ENCODE measurements at places on chromosomes 4 and X. TPM values are rescaled to one million over a fixed set of nuclear protein-coding genes. Genes with fewer than 3 reads are reported as not detected.

DNA sequence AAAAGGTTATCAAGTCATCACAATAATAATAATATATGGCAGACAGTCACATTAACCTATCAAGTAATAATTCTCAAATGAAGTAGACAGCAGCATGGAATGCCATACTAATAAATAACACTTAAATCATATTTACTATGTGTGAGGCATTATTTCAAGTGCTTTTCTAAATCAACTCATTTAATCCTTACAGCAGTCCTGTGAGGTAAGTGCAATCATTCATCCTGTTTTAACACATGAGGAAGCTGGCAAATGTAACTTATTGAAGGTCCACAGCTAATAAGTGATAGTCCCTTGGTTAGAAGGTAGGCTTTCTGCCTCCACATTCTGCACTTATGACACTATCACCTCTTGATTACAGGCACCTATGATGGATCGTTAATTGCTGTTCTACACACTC, 24.5 kb downstream of the GABRA4 start:
- no peak for DNase-seq

DNA sequence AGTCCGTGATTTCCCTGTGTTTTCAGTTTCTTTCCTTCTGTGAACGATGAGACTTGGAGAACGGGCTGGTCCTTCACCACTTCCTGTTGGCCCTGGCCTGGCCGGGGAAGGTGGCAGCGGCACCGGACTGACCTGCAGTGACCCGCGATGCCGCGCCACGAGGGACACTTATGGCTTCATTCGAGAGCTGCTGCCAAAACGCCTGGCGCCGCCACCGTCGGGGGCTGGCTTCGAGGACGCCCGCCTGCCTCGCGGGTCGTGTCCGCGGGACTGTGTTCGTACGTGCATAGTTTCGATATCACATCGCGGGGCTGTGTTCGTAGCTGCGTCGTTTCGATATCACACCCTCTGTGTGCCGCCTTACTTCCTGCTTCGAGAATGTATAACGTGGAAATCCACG, 7.5 kb upstream of the UVSSA start:
- DNase-seq, result no peak

GRCh38 chrX:44876086-44876485, 3.1 kb downstream of the KDM6A start:
- peak; percentile 37 for DNase-seq

DNA sequence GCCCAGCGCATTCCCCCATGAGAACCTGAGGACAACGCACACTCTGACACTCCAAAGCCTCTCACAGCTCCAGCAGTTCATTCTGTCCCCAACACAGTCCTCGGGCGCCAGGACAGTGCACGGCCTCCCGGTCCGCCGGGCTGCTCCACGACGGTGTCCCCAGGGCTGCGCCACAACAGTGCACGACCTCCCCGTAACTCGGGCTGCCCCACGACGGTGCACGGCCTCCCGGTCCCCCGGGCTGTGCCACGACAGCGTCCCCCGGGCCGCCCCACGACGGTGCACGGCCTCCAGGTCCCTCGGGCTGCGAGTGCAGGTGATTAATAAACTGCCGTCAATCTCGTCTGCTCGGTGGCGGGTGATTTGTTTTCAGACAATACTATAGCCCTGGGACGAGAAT, 585.1 kb upstream of the FRG1 start:
- no peak for DNase-seq

GRCh38 chr4:140012688-140013486, 141.1 kb downstream of the MAML3 start:
- DNase-seq, result peak; percentile 95

GRCh38 chr4:8854931-8855330, 16.7 kb downstream of the HMX1 start:
- peak; percentile 24 for DNase-seq

DNA sequence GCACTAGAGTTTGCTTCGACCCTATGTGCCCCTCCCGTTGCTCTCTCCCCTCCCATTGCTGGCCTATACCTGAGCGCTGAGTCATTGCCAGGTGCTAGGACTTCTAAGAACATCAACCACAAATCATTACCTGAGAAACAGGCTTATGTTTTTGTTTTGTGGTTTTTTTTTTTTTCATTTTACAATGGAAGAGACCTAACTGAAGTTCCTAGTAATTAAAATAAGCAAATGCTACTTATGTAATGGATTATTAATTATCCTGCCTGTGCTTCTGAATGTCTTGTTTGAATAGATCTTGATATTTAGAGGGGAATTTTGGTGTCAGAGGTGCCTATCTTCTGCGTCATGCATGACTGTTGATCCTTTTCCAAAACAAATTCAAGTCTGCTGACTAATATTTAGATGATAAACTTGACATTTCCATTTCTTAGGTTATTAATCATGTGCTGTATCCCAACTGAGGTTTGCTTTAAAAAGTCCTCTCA, 275.4 kb upstream of the CPEB2 start:
- DNase-seq, result peak; percentile 35

- no peak for DNase-seq
These were observed 90.7 kb downstream of the WFS1 start for GRCh38 chr4:6360385-6360784.

DNA sequence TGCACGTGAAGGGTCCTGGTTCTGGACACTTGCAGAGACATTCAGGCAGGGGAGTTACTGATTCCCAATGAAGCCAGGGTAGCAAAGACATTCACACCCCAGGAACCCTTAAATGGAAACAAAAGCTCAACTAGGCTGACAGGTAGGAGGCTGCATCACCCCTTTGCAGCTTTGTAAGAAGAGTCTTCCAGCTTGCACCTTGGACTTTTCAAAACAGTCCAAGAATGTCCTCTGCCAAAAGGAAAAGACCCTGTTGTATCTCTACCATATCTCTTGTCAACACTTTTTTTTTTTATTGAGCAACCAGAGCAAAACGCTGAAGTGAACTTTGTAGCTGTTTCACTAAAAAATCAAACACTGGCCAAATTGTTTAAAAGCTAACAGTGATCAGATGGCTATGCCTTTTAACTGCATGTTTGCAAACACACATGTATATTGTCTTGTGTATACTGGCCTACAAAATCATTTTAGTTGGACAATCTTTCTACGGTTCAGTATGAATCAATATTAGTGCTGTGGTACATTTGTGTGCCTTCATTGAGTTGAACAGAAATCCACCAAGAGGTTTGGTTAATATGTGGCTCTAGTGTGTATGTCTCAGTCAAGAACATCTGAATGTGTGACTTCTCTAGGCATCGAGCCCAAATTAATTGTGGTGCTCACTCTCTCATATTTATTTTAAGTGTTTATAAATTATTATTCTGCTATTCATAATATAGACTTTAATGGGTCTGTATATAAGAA, 18.5 kb upstream of the WWC2 start:
- DNase-seq, result no peak

GRCh38 chr4:126766241-126766640, 866.5 kb upstream of the INTU start:
- peak; percentile 36 for DNase-seq

GRCh38 chrX:73812256-73812655, 249.3 kb downstream of the CHIC1 start:
- no peak for DNase-seq

GRCh38 chr4:175034986-175035705, 117.0 kb downstream of the ADAM29 start:
- no peak for DNase-seq

GRCh38 chr4:184395451-184395917, 78.9 kb downstream of the IRF2 start:
- DNase-seq, result no peak

- DNase-seq, result peak; percentile 74
These were observed 76.1 kb downstream of the HMGB2 start for GRCh38 chr4:173257732-173258717.

Gene XAGE1B
- polyA plus RNA-seq, result not detected

Gene LIN54
- polyA plus RNA-seq, result 5.3 TPM

Gene AFF2
- 0.11 TPM for polyA plus RNA-seq

Gene FAM149A
- polyA plus RNA-seq, result 0.70 TPM

Gene UPF3B
- 6.0 TPM for polyA plus RNA-seq

Gene CSN1S1
- polyA plus RNA-seq, result not detected
